Pulmonary artery endothelial cell (primary cell): ENCODE measurements at places on chromosomes 11 and 22. TPM values are rescaled to one million over a fixed set of nuclear protein-coding genes. Genes with fewer than 3 reads are reported as not detected.

- no peak for DNase-seq
Observed at GRCh38 chr11:133776671-133777367, 68.5 kb downstream of the SPATA19 start.

GRCh38 chr11:128852327-128853023, 14.6 kb downstream of the KCNJ1 start:
- DNase-seq, result no peak

Gene NCAM1
- 0.07 and 0.32 TPM in 2 replicates for total RNA-seq

Gene KRTAP5-4
- total RNA-seq, result not detected in 2 replicates

GRCh38 chr11:80595011-80595410, 1154.2 kb upstream of the TENM4 start:
- DNase-seq, result peak; percentile 51

DNA sequence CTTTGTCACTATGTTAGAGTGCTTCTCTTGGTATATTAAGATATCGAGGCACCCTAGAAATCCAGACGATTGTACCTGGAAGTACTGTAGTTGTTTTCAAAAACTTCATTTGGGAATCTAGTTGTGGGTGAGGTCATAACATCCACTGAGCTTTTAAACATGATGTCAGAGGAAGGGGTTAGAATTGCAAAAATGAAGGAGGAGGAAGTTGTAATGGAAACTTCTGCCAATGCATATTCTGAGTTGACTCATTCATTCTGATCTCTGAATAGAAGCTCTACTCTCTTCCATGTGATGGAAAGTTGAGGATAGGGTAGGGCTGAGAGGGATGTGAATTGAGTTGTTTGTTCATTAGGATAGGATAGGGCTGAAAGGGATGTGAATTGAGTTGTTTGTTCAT, 7.7 kb downstream of the CD44 start:
- no peak for DNase-seq

- DNase-seq, result no peak
Observed at GRCh38 chr22:30265131-30265720, 1.4 kb downstream of the OSM start.

Gene CXCR5
- total RNA-seq, result not detected in 2 replicates

GRCh38 chr11:118082880-118083552, 3.7 kb downstream of the SMIM35 start:
- no peak for DNase-seq
